ENCODE measurements at places on chromosomes 13 and 19.

DNA sequence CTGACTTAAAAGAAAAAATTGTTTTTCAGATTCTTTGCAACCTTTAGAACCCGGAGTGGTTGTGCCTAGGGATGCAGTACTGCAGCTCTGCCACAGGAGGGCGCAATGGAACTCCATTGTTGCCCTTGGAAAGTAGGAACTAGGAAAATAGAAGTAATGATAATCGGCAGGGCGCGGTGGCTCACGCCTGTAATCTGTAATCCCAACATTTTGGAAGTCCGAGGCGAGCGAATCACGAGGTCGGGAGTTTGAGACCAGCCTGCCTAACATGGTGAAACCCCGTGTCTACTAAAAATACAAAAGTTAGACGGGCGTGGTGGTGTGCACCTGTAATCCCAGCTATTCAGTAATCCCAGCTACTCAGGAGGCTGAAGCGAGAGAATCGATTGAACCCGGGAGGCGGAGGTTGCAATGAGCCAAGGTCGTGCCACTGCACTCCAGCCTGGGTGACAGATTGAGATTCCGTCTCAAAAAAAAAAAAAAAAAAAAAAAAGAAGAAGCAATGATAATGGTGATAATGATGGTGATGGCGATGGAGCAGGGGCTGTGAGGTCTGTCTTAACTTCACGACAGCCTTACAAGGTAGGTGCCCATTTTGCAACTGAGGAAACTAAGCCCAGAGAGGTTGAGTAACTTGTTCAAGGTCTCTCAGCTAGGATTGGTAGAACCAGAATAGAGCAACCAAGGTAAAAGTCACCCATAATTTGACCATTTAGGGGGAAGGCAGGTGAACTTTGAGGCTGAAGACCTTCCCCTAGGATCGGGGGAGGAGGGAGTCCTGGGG, 5.5 kb upstream of the ADAMTS10 start:
- DNase-seq = no peak

GRCh38 chr13:114063545-114064449, 68.6 kb downstream of the RASA3 start:
- no peak for DNase-seq

DNA sequence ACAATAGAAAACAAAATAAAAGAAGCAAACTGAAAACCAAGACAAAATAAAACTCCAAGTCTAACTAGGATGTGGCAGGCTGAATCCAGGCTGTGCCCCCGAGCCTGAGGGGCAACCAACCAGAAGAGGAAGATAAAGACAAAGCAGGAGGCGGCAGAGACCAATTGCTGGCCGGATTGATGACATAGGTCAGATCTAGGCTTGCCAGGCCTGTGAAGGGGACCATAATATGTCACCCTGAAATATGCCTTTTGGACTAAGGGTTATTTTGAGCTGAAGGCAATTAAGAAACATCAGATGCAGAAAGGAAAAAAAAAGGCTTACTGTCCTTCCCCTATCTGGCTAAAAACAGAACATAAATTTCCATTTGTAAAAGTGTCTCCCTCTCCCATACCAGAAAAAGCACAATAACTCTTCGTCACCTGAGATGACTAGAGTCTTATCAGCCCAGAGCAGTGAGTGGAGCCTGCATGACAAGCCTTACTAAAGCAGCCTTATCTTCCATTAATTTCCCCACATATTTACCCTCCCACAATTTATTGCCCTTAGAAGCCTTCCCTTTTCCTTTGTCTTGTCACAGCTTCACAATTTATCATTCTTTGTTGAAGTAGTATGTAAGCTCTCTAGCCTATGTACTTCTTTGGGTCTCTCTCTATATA, 22.8 kb downstream of the ATP8A2 start:
- no peak for DNase-seq

- no peak for DNase-seq
Measured at GRCh38 chr13:57624565-57625435, 6.7 kb upstream of the PCDH17 start.

DNA sequence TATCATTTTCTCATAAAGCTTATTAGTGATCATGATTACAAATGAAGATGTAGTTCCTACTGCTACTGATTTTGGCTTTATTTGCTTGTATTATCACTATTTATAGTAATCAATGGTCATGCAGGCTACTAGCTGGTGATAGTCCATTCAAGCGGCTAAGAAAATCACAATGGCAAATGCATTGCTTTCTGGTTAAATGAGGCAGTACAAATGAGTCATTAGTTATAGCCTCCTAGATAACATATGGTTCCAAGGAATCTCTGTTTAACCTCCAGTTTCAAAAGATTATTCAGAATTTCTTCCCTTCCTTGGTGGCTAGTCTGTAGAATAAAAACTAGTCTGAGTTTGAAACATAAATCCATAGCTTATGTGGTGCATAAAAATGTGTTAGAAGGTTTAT, 141.3 kb upstream of the HTR2A start:
- DNase-seq = no peak

DNA sequence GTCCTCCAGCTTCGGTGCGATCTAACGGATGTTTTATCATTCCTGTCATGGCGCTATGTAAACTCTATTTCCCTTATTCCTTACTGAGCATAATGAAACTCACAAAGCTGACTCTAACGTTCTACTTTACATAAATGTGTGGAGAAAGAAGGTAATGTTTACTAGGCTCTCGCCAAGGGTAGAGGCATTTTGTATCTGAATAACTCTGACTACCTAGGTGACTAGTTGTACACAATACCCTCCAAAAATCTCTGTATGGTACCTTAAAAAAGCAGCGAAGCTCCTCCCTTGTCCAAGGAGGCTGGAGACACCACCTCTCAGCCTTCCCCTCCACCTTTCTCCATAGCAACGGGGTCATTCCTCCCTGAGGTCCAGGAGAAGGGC, 316 bp upstream of the ZNF530 start:
- DNase-seq = no peak

GRCh38 chr19:2462635-2463421, 6.1 kb upstream of the LMNB2 start:
- DNase-seq = no peak

- no peak for DNase-seq
Measured at GRCh38 chr19:4061178-4061682, 5.5 kb downstream of the ZBTB7A start.

DNA sequence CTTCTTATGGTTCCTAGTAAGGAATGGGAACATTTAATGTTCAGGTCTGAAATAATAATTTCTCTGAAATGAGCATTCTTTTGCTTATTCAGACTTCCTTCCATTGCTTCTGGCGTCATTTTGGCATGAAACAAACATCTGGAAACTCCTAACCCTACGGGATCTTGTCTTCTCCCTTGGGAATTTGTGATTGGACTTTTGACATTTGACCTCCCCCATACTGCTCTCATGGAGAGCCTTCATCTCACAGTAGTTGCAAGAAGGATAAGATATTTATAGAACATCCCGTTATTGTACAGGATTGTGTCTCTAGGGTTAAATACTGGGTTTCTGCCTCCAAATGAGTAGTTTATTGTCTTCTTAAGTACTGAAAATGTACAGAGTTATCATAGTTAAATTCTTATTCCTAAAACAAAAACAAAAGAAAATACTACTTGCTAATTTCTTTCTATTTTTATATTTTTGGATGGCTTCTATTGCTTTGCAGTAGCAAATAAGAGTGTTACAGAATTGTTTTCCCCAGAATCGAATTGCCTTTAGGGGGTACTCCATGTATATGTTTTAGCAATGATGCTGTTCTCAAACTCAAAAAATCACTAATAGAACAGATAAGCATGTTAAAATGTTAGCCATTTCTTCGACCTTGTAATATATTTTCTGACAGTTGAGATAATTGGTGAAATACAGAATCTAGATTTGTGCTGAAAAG, 366.8 kb downstream of the DLEU7 start:
- no peak for DNase-seq

DNA sequence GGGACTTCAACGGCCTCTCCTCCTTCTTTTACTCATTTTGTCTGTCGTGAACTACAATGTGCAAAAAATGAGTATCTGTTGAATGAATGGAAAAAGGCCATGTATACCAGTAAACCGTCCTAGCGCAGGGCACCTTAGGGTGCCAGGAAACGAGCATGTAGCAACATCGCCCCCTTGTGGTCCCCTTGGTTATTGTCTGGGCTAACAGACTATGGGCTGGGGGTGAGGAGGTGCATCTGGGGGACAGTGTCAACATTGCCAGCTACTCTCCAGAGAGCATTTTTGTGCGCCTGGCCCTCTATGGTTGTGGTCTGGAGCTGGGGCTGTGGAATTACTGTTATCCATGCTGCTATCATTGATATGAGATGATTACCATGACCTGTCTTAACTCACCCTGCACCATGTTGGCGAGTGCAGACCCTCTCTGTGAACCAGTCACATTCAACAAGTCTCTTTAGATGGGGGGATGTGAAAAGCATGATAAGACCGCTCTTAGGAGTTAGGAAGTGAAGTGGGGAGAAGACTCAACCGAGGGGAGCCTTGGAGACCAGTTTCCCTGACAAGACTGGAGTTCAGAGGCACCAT, 22.8 kb upstream of the SIGLEC11 start:
- DNase-seq = peak; percentile 90

DNA sequence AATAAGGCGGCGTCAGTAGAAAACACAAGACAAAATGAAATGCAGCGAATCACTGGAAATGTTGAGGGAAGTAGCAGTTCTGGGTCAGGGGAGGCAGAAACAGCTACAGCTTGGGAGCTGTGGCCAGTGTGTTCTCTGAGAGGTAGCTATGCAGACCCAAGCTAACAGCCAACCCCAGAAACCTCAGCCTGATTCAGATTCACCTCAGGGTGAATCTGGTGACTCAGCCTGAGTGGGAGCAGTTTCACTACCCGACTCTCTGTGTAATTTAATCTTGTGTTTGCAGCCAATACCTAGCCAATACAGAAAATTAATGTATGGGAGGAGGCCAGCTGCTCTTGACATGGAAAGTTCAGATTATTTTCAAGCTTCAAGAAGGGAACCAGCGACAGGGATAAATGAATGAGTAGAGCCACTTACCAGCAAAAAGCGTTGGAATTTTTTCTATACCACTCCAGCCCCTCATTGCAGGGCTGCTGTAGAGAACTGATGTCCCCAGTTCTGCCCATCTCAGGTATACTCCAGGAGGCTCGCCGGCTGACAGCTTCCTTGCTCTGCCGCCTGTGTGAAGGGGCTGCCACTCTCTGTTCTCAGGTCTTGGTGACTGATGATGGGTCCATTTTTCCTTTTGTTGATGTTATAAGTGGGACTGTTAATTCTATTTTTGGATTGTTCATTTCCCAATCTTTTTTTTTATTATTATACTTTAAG, 8.9 kb downstream of the IGFL3 start:
- no peak for DNase-seq

- no peak for DNase-seq
Measured at GRCh38 chr13:103315711-103316110, 249.5 kb upstream of the SLC10A2 start.

DNA sequence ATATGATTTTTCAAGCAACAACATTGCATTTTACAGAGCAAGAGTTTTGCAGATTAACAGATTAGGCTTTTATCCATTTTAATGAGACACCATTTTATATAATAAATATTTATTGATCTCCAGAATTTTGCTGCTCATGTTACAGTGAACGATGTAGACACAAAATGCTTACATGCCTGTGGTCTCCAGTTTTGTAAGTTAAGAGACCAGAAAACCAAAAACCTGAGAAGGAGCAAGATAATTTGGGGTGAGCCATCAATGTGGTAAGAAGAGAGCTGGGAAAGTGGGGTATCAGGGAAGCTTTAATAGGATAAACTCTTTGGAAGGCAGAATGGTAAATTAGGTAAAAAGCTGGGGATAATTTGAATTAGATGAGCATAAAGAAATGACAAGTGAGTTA, 2100.5 kb upstream of the PCDH20 start:
- DNase-seq = no peak

GRCh38 chr13:49497272-49497671, 1.5 kb downstream of the PHF11 start:
- no peak for DNase-seq

- DNase-seq = no peak
Measured at GRCh38 chr13:22336460-22336859, 665.6 kb downstream of the FGF9 start.

GRCh38 chr19:36125557-36125956, 10.3 kb downstream of the TBCB start:
- no peak for DNase-seq

DNA sequence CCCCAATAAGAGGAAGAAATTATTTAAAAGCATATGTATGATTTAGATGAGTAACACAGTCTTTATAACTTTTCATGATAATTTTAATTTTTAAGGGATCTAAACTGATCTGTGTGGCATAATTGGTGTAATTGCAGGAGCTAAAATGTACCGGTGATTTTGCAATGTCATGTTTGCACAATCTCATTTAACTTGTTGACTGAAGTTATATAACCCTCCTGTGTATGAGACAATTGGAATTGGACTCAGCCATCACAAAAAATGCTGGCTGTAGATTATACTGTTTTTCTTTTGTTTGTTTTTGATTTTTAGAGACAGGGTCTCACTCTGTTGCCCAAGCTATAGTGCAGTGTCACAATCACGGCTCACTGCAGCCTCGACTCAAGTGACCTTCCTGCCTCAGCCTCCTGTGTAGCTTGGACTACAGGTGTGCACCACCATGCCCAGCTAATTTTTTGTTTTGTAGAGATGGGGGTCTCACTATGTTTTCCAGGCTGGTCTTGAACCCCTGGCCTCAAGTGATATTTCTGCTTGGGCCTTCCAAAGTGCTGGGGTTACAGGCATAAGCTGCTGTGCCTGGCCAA, 26.1 kb downstream of the FGF9 start:
- no peak for DNase-seq

GRCh38 chr19:46491975-46492682, 3.5 kb downstream of the PNMA8B start:
- no peak for DNase-seq

DNA sequence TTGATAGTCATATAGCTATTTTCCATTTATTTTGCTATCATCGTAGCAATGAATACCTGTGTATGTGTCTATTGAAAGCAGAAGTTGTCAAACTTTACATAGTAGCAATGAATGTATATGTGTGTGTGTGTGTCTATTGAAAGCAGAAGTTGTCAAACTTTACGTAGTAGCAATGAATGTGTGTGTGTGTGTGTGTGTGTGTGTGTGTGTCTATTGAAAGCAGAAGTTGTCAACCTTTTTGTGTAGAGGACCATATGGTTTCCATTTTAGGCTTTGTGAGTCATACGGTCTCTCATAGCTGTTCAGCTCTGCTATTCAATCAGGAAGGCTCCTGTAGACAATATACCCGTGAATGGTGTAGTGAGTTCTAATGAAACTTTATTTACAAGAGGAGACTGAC, 20.8 kb downstream of the NLRP4 start:
- DNase-seq = no peak

DNA sequence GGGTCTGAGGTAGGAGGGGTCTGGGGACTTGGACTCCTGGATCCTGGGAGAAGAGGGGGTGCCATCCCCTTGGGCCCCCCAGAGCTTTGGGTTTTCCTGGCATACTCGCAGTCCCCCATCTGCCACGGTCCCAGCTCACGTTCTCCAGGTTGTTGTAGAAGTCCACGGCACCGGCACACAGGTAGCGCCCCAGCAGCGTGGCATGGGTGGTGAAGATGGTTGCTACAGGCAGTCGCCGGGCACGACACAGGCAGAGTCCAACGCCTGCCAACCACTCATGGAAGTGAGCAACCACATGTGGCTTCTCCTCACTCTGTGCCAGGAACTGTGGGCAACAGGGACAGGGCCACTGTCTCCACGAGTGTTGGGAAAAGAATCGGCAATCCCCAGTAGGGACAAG, 7.4 kb downstream of the GYS1 start:
- no peak for DNase-seq

- DNase-seq = no peak
Measured at GRCh38 chr19:30670011-30670329, 297.8 kb downstream of the ZNF536 start.

GRCh38 chr19:45567609-45568008, 17.0 kb downstream of the OPA3 start:
- DNase-seq = no peak

GRCh38 chr13:113094410-113094800, 11.2 kb upstream of the F7 start:
- no peak for DNase-seq

- no peak for DNase-seq
Measured at GRCh38 chr19:1273263-1274041, 1.9 kb upstream of the FAM174C start.
